ENCODE measurements at places on chromosomes 5 and 9.

- no peak for DNase-seq
Observed at GRCh38 chr5:120207129-120207528, 257.0 kb upstream of the PRR16 start.

DNA sequence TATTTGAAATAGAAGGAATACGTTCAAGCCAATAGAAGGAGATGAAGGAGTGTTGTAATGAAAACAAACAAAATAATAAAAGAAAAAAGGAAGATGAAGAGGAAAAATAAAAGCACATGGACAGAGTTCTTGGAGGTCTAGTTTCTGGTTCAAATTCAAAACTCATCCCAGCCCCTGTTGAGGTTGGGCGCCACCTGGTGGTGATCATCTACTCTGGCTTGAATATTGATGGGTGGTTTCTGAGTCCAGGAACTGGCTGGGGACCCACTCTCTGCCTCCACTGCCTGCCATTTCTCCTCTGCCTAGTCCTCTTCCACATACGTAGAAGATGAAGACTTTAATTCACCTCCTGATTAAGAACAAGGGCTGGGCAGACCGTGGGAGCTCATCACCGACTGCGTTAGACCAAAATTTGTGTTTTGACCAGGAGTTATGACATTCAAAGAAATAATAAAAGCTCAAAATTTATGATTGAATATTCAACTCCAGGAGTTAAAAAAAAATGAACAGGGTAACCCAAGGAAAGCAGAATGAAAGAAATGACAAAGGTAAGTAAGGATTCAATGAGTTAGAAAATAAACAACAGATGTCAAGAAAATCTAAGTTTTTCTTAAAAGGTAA is 99.0 kb upstream of the SLC1A3 start:
- DNase-seq, result peak; percentile 52

- DNase-seq, result no peak
Observed at GRCh38 chr5:267716-268115, 3.7 kb upstream of the PDCD6 start.

- DNase-seq, result peak; percentile 85
Observed at GRCh38 chr5:98519571-98519970, 253.9 kb upstream of the RGMB start.

DNA sequence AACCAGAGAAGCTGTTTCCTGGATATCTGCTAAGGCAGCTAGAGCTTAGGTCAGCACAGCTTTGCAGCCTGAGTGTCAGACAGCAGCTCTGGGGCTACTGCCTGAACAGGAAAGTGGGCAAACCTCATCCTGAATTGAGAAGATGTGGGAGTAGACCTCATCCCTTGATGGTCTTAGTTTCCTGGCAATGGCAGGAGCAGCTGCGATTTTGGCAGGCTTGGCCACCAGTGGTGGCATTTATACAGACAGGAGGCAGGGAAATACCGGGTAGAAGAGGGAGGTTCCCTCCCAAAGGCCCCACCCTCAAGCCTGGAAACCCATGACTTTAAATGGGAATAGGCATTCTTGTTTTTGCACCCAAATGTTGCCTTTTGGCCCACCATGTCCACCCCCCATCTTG is 69.7 kb downstream of the LIX1 start:
- DNase-seq, result no peak

DNA sequence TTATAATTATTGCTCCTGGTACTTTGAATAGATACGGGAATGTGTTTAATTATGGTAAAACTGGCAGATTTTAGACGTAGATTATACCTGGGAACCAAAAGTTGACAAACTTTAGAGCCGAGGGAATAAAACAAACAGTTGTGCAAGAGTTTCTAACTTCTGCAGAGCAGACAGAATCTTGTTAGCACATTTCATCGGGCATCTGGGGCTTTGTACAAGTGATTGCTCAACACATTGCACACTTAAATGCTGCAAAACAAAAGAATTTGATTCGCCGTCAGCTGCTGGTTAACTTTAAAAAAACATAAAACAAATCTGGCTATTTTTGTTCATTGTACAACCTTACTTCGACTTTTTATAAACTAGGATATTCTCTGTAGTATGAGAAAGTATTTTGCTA is 398.1 kb downstream of the MAN2A1 start:
- no peak for DNase-seq

GRCh38 chr9:117485176-117485575 is 70.3 kb upstream of the ASTN2 start:
- no peak for DNase-seq

DNA sequence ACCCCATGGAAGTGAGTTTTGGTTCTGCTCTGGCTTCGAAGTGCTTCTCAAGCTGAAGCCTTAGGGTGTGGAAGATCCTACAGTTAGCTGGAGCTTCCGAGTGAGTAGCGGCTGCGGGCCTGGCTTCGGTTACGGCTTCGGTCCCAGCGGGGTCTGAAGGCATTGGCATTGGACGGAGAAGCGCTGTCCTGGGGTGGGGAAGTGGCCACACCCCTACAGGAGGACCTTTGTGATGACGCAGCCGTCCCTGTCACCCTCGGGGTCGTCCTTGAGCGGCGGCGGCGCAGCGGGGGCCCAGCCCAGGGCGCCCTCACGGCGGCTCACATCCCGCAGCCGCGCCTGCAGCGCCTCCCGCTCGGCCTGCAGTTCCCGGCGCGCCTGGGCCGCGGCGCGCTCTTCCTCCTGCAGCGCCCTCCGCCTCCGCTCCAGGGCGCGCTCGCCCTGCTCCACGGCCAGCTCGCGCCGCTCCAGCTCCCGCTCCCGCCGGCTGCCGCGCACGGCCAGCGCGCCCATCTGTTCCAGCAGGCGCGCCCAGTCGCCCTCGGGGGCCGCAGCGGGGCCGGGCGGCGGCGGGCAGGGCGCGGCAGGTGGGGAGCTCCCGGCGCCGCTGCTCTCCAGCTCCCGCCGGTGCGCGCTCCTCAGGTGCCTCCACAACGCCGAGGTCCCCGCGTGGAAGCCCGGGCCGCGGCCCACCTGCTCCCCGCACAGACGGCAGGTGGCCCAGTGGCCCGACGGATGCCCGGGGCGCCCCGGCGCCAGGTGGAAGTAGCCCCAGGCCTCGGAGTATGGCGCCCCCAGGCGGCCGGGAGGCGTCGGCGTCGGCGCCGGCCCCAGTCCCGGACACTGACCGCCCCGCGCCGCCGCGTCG is 9.9 kb downstream of the ZBED3 start:
- DNase-seq, result no peak

DNA sequence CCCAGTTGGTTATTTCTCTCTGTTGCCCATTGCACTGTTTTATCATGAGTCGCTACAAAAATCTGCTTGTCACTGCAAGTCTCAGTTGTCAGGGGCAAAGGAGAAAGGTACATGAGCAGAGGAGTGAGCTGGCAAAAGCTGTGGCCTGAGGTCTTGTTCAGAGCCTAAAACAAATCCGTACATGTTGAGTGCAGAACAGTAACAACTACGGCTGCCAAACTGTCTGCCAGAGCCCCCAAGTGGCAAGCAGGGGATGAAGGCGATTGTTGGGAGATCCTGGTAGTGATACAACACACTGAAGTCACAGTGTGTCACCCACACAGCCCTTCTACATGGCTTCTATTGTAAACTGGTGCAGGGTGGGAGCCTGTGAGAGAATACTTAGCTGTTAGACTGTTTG is 50.9 kb downstream of the BRINP1 start:
- no peak for DNase-seq

DNA sequence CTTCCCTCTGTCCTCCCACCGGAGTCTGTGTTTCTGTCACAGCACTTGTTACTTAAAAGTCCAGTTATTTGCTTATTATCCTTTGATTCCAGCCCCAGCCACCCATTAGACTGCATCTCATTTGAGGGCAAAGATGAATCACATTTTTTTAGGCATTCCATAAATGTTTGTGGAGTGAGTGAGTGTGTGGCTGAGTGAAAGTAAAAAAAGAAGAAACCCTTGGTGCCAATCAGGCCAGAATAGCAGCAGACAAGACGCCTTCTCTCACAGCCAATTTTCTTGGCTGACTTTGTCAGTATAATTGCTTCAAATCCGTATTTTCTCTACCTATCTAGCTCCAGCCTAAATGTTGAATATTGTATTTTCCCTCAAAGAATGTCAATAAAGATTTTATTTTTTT is 613.0 kb upstream of the WWC1 start:
- no peak for DNase-seq

GRCh38 chr5:33772380-33772897 is 119.4 kb downstream of the ADAMTS12 start:
- peak; percentile 66 for DNase-seq

GRCh38 chr9:77731008-77731698 is 83.0 kb upstream of the GNA14 start:
- no peak for DNase-seq

GRCh38 chr5:10667431-10668057 is 93.5 kb downstream of the DAP start:
- DNase-seq, result no peak

DNA sequence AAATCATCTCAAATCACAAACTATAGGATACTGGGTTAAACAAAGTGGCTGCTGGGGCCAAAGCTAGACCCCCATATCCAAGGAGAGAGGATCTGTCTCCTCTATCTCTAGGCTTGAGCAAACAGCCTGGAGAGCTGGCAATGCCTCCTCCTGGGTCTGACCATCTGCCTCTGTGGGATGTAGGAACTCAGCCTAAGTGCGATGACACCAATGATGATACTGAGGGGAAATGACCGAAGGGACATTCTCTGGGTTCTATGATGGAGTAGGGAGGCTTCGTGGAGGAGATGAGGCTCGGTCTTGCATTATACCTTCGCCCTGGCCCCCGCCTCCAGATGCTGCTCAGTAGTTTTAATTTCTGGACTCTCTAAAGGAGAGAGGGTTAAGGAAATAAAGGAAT is 9.3 kb upstream of the SPATA24 start:
- DNase-seq, result no peak

DNA sequence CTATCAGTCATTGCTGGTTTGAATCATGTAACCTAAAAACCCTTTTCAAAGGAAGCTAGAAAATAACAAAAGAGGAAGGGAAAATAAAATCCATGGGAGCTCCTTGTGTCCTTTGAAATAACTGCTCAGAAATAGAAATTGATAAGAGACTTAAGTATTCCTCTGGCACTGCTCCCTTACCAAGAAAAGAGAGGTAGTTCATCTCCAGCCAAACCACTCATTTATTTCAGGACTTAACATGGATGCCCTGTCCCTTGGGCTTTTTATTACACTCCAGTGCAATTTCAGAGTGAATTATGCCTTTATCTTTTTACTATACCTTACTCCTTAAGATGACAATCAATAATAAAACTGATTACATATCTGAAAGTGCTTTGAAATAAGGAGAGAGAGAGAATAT is 61.0 kb downstream of the MUSK start:
- no peak for DNase-seq

- DNase-seq, result no peak
Observed at GRCh38 chr5:39233783-39234182, 14.4 kb upstream of the FYB1 start.

- no peak for DNase-seq
Observed at GRCh38 chr9:72133365-72134035, 15.7 kb upstream of the GDA start.

DNA sequence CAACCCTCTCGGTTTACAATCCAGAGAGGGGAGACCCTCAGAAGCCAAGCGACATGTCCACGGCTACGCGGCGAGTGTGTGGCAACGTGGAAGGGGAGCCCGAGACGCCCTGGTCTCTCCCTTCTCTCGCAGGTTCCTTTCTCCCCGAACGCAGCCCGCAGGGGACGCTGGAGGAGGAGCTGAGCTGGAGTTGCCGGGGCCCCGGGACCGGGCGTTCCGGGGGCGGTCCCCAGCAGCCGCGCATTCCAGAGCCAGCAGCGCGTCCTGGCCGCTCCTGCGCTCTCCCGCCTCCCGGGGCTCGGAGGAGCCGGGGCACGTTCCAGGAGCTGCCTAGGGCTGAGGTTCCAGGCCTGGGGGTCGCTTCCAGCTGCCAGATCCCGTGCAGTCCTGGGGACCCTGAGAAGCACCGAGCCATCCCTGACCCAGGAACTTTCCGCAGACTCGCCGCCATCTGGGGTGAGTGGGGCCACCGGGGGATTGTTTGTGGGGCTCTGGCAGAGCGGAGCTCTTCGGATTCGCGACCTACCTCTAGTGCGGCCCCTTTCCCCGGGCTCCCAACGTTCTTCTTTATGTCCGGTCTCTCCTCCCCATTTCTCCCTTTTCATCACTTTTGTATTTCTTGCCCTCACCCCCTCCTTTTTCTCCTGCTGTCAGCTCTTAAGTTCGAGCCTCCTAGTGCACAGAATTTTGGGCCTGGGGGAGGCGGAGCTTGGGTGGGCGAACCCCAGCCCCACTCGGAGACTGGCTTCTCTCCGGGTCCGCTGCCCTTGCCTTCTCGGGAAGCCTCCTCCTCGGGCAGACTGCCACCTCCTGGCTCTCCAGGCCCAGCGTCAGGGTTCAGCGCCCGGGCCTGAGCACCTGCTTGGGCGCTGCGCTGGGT is at the start of gene SMIM3:
TSS of gene SMIM3 (plus strand) at position 241 of the 880 bp plus-strand sequence. CDS start 16,684 bp downstream, outside the sequence.
- no peak for DNase-seq

- DNase-seq, result no peak
Observed at GRCh38 chr5:132779961-132780360, 2.9 kb upstream of the SEPTIN8 start.

DNA sequence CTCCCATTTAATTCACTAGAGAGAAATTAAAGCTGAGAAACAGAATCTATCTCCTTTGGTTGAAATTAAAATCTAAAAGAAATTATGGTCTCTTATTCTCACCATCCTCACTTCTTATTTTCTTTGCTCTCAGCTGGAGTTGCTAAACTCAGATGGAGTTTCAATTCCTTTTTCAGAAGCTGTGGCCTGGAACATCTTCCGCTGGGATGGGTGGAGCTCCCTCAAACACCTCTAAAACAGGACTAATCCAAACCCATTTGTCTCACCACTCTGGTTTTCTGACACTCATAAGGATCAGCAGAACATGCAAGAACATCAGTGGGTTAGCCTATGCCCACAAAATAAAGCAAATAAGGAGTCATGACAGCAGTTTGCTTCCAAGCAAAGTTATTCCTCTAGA is 39.6 kb upstream of the CEP78 start:
- DNase-seq, result no peak

GRCh38 chr5:174335682-174336364 is 290.3 kb downstream of the NSG2 start:
- DNase-seq, result no peak

GRCh38 chr9:19660019-19660418 is 128.8 kb downstream of the SLC24A2 start:
- no peak for DNase-seq

GRCh38 chr5:65199993-65200675 is 281.6 kb downstream of the ADAMTS6 start:
- peak; percentile 57 for DNase-seq

DNA sequence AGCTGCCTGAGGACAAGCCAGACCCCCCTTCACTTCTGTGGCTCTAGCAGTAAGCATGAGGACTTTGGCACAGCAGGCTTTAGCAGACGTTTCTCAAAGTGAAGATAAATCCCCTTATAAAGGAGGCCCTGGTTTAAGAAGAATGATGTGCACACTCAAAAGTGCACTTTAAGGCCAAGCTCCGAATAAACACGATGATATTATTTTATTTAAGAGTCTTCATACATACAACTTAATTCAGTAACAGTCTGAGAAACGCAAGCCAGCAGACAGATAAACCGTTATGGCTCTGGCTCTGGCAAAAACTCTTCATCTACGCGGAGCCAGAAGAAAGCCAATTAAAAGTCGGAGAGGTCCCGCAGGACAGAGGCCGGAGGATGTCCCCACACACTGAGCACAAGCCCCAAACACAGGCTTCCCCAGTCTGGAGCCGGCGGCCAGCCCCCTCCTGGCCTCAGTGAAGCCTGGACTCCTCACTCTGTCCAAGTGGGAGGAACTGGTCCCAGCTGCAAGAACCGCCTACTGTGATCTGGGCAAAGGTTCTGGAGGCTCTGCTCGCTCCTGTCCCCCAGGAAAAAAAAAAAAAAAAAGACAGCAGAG is 44.6 kb downstream of the ADAMTS2 start:
- DNase-seq, result no peak
